ENCODE measurements at places on chromosomes 3 and 15.

DNA sequence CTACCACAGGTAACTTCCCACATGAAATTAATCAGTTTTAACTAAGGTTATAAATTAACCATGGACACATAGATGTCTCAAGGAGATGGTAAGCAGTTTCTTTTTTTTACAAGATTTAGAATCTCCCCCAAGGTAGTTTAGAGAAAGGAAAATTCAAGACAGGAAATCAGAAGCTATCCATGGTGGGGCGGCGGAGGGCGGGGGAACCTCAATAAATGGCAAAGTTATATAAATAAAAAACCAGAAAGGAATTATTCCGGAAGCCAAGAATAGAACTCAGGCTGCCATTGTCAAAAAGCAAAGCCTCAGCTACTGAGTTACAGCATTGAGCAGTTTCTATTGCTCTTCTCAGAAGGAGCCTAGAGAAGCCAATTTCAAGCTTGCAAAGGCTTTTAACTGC, 172.1 kb upstream of the SMAD3 start:
- no peak for DNase-seq

DNA sequence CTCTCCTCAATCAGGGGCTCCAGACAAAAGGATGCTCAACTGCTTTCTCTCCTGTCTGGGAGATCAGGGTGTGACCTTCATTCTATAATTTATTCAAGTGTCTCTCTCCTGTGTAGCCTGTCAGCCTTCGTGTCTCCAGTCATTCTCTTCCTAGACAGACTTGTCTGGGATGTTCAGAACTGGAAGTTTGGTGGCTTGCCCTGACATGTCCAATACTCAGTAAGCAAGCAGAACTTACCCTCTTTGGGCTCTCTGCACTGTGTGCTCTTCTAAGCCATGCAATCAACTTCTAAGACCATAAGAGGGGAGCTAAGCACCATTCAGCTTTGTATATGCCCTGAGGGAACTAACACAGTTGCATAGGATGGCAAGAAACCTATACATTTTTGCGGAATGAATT, 14.1 kb downstream of the ACKR2 start:
- DNase-seq: no peak

DNA sequence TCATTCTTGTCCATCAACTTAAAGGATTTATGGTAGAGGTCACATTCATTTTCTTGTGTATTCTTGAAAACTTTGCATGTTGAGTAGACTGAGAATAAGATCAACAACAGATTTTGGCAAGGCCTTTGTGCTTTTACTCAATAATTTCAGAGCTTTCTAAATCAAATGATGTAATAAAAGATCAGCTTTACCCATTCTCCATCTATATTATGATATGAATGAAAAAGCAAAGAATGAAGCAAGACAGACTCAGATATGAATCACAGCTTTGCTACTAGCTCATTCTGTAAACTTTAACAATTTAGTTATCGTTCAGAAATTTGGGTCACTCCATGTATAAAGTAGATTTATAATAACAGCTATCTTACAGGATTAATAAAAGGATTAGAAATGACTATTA, 275.8 kb upstream of the ARL6 start:
- no peak for DNase-seq

DNA sequence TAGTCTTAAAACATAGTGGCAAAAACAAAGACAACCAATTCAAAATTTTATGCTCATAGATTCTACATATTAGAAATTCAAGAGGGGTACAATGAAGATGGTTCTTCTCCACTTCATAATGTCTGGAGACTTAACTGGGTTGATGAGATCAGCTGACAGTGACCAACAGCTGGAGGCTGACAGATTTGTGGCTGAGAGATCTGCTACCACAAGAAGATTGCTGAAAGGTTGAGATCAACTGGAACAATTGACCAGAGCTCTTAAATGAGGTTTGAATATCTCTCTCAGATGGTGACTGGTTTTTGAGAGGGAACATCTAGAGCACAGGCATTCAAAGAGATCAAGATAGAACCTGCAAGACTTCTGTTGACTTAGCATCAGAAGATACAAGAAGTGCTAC, 254.1 kb upstream of the ARPP21 start:
- DNase-seq: no peak

- no peak for DNase-seq
These were observed 203.9 kb downstream of the NR1D2 start for GRCh38 chr3:24149032-24149431.

DNA sequence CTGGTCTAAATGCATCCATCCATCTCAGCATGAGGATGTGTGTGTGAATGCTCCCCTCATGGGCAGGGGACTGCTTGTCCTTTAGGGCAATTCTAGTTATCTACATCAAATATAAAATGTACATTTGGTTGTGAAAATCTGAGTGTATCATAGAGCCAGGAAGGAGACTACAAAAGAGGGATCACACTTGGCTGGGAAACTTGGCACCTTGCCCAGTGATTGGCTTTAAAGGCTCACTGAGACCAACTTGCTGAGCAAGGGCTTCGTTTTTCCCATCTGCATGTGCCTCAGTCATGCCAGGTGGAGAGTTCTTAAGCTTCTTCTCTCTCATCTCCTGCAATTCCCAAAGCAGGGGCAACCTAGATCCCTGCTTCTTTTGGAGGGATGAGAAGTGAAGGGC, 5.2 kb downstream of the CAPN3 start:
- no peak for DNase-seq

Data from CD4-positive, alpha-beta T cell treated with Interferon alpha-2 for 1 hour (primary cell).